ENCODE measurements at places on chromosomes 1 and 21.

DNA sequence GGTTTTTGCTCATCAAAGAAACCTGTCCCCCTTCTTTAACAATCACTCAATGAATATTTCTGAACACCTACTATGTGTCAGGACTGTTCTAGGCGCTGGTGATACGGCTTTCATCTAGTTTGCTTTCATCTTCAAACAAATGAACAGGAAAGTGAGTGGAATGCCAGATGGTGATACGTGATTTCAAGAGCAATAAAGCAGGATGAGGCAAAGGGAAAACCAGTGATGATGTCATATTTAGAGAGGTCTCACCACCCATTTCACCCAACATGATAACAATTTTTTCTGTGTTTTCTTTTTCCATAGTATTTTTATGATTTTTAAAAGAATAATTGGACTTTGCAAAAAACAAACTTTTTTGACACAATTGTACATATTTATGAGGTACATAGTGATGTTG is 11.3 kb upstream of the SLC6A17 start:
- DNase-seq: no peak

DNA sequence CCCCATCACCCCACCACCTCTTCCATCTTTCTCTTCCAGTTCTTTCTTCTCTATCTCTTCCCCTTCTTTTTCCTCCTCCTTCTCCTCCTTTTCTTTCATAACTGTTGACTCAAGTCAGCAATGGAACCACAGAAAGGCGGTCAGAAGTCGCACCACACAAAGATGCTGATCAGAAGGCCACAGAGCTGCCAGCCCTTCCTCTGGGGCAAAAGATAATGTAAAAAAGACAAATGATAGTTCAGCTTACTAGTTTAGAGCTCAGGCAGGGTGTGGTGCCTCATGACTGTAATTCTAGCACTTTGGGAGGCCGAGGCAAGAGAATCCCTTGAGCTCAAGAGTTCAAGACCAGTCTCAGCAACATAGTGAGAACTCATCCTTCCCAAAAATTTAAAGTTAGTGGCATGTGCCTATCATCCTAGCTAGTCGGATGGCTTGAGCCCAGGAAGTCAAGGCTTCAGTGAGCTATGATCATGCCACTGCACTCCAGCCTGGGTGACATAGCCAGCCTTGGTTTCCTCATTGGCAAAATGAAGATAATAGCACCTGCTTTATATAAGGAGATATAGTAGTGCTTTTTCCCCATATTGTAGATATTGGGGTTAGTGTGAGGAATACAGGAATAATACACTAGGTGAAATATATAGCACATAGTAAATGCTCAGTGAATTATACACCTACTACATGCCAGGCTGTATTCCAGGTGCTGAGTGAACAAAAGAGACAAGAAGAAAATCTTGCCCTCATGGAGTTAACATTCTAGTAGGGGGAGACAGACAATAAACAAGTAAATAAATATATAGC is 12.5 kb upstream of the IGSF3 start:
- DNase-seq: no peak

DNA sequence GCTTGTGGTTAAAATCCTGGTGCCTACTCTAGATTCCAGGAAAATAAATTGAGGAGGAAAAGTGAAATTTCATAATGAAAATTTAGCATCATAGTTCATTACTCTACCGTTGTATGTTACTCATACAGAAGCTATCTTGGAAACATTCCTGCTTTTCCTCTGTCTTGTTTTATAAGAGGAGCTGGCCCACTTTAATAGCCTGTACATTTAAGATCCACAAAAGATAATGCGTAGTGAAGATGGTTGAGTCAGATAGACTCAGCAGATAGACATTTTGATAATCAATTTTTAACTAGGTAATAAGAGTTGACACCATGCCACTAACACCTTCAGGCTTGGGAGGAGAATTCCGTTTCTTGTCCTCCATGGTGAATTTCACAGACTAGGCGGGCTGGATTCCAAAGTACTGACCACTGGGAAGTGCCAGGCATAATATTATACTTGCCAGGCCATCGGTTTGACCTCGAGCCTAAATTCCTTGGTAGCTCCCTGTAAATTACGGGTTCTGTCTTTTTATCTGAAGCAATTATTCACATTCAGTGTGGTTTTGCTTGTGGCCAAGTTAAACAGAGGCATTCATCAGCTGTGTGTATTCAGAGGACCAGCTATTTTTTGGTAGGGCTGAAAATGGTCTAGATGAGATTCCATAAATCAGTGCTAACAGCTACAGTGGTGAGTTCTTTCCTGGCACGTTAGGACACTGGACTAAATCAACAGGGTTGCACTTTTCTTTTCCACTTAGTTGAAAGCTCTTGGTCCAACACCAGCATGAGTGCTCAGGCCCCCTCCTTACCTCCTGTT is 111.9 kb upstream of the KAZN start:
- DNase-seq: no peak

- DNase-seq: peak; percentile 8
These were observed 1103.3 kb upstream of the B3GALT2 start for GRCh38 chr1:194289569-194290266.

GRCh38 chr1:39933956-39934941 is 20.7 kb upstream of the MFSD2A start:
- peak; percentile 97 for DNase-seq

GRCh38 chr1:155127967-155128754 is 485 bp downstream of the EFNA1 start:
- no peak for DNase-seq

- DNase-seq: no peak
These were observed 56.0 kb upstream of the NBPF3 start for GRCh38 chr1:21383785-21384401.

DNA sequence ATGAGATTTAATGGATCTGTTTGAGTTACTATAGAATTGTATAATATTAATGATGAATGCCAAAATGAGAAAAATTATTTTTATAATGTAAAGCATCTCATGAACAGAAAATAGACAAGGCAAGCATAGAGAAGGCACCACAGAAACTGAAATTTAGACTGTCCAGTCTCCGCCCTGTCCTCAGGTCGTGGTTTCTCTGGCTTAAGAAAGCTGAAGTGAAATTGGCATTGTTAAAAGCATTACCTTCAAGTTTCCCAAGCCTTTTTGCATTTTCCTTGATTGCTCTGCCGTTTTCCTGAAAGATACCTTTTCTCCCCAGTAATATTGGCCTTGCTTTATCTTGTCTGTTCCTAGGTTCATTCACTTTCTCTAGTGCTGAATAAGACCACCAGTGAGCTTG is 58.0 kb downstream of the VPS13D start:
- DNase-seq: no peak

DNA sequence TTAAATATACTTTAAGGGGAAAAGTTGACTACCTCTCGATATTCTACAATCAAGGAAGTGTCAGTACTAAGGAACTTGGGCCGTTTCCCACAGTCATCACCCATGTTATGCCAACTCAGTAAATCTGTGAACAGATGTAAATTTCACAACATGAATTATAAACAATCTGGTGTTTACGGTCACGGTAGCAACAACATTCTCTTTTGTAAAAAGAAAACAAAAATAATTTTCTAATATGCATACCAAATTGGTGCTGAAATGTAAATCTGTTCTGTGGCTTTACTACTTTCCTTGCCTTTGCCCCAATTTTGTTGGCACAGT is 1.2 kb downstream of the SH3GLB1 start:
- no peak for DNase-seq

DNA sequence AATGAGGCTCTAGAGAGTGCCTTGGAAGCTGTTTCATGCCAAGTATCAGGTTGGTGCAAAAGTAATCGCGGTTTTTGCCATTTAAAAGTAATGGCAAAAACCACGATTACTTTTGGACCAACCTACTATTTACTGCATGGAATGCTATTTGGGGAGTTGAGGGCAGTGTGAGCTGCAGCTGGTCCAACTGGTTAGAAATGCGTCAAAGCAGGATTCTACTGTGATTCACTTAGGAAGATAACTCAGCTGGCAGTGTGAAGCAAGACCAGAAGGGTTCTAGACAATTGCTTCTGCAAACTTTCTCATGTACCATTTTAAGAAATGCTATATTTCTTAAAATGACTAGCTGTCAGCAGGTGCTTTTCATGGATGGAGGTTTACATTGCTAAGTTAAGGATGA is 21.2 kb upstream of the PLA2G2C start:
- DNase-seq: no peak

DNA sequence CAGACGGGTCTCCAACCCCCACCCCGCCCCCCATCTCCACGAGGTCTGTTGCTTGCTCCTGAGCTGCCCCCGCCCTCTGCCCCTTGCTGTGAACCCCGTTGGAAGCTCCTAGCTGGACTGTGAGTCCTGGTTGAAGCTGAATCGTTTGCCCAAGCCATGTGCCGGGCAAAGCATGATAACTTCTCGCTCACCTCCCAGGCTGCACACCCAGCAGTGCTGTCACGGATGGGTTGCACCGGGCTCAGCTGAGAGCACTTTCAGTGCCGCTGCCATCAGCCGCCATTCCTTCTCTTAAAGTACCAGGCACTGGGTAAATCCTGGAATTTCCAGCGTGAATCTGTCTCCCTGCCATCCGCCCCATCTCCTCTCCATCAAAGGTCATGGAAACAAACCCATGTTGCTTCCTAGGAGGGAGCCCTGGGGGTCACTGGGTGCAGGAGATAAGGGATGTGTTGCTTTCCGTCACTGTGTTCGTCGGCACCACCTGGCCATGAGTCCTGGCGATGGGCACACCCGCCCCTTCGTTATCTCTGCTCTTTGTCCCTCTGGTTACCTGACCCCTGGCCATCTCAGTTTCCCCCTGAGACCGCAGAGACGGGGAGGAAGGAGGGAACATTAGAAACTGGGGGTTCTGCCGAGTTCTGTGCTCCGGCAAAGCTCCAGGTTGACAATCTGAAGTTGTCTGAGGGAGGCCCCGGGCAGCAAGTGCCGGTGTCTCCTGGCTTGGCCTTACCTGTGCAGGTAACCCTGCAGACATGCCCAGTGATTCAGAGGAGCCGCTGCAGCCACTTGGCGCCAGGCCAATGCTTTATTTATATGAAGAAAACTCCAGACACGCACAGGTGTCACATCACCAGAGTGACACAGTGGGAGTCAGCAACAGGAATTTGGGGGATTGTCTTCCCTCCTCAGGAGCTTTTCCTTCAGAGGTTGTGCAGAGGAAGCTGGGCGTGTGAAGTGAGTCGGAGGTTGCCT is 2.7 kb downstream of the PDE9A start:
- DNase-seq: no peak
